ENCODE measurements at places on chromosomes 2 and 18.
A peak's percentile ranks its signal among the peaks of the same experiment; 100 is the strongest.

DNA sequence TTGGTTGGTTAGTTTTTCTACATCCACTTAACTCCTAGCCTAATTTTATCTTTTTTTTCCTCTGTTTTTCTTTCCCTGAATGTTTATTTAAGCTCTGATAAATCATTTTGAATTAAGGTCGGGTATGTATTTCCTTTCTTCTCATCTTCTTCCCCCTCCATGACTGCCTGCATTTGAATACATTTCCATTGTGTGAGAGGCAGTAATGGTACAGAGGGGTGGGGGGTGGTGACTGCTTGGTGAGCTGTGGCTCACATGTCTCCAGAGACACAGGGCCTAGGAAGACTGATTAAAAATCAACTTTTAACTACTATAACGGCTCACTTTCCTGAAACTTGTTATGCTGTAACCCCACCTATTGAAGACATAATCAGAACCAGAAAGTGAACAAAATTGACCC lies 58.0 kb downstream of the NEDD4L start:
- no peak for DNase-seq

- no peak for DNase-seq
Observed at GRCh38 chr2:237253046-237253702, 160.8 kb downstream of the COL6A3 start.

DNA sequence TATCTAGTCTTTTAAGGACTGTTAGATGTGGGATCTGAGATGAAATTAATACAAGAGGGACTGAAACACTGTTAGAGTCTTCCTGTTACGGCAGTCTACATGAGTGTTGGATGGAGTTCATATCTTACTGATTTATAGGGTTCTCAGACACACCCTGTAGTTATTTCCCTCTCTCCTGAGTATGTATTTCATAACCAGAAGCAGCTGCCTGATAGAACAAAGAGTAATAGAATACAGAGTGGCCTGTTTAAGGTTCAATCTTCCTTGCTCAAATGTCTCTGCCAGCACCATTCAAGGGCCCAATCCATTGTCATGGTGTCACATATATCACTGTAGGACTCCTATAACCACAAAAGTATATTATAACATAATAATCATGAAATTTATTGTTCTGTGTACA lies 1229.1 kb upstream of the ACVR2A start:
- DNase-seq = no peak

GRCh38 chr18:59917422-59917821 lies 17.6 kb downstream of the PMAIP1 start:
- DNase-seq = no peak

- no peak for DNase-seq
Observed at GRCh38 chr2:67272195-67272594, 124.9 kb upstream of the ETAA1 start.

DNA sequence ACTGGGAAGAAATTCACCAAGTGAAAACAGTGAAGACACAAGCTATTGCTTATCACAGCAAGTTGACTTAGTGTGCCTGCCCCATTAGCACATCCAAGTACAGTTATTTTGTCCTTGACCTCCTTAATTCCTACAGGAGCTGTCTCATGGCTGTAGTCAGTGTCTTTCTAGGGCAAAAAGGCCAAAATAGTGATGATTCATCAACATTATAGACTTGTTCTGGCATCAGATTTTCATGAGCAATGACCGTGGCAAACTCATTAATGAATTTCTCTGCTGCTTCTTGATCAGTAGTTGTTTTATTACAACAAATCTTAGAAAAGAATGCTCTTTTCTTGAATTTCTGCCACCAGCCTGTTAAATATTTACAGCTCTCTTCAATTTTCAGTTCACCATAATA lies 1169.3 kb upstream of the DDX18 start:
- no peak for DNase-seq

DNA sequence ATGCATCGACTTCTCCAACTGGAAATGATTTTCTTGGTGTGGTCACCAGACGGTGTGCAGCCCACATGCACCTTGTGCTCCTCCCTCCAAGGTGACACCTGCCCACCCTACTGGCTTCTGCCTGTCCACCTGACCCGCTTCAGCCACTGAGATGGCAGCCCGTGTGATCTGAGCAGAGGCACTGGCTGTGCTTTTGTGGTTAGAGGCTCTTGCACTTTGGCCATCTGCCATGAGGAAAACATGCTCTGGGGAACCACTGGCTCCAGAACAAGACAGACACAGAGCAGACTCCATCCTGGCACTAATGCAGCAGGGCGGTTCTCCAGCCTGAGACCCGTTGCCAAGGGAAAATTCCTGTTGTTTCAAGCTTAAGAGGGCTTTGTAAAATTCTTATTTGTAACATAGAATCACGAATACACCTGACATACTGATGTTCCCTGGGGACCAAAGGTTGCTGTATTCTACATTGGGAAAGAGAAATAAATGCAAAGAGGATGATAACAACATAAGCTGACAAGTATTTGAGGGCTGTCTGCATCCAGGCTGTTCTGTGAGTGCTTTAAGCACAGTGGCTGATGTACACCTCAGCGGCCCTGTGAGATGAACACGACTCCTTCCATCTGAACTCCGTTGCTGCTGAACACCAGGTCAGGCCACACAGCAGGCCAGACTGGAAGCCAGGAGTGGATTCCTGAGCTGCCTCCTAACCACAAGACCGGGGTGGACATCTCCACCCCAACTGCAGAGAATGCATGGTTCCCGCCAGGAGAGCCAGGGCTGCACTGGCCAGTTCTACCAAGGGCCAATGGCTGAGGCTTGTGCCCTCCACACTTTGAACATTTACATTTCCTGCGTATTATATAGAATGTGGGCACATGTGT lies 820.4 kb downstream of the GALR1 start:
- no peak for DNase-seq

DNA sequence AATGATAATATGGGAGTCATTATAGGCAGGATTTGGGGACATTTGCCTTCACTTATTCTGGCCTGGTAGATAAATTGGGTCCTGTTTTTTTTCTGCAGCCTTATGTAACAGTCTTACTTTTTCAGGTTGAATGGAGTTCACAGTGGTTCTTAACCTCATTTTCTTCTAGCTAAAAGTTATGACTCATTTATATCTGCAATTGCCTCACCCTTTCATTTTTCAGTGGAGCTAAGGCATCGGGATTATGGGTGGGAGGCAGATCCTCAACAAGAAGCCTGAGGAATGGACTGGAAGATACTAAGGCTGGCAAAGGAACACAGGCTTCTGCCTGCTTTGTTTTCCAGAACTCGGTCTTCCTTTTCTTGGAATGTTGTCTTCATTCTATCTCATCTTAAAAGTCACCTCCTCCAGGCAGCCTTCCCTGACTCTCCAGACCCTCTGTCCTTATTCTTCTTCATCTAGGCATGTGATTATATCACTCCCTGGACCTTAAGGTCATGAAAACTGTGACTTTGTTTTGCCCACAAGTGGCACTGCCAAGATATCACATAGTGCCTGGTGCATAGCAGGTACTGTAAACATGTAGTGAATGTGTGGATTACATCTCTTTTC lies 41.0 kb upstream of the ACSL3 start:
- no peak for DNase-seq

DNA sequence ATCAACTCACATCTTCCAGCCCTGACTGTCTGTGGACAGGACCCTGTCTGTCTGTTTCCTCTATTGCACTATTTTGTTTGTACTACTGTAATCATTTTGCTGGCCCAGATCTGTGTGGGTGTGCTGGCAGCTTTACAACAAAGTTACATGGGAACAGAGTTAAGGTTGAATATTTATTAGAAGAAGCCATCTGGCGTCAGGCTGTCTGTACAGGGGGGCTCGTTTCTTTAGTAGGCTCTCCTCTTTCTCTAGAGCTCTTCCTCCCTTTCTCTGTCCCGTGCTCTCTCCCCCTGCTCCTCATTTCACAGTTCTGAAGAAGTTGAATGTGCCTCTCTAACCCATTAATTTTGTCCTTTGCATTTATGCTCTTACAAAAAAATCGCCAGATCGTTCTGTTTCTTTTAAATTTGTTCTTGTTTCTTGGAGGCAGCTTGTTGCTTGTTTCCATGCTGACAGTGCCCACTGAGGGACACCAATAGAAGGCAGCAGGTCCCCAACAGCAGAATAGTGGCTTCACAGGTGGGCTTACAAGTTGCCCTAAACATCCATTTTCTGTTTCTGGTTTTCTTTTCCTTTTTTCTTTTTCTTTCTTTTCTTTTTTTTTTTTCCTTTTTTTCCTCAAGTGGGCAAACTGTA lies 315.2 kb upstream of the ZEB2 start:
- DNase-seq = no peak

GRCh38 chr18:45554389-45554737 lies 60.9 kb upstream of the SLC14A2 start:
- no peak for DNase-seq

- DNase-seq = no peak
Observed at GRCh38 chr2:193024791-193025190, 830.1 kb upstream of the TMEFF2 start.

DNA sequence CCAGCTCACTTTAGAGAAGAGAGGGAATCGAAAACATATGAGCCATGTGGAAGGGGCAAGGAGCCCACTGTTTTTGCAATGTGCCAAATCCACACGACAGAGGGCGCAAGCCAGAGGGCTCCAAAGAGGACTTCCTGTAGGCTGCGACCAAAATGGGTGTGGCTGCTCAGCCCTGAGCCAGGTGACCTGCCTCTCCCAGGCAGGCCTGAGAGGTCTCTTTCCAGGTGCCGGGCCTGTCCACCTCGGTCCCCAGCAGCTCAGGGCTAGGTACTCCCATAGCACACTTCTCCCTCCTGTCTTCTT lies 153.8 kb downstream of the TTC32 start:
- no peak for DNase-seq

GRCh38 chr18:62209046-62209445 lies 22.0 kb downstream of the RELCH start:
- no peak for DNase-seq

DNA sequence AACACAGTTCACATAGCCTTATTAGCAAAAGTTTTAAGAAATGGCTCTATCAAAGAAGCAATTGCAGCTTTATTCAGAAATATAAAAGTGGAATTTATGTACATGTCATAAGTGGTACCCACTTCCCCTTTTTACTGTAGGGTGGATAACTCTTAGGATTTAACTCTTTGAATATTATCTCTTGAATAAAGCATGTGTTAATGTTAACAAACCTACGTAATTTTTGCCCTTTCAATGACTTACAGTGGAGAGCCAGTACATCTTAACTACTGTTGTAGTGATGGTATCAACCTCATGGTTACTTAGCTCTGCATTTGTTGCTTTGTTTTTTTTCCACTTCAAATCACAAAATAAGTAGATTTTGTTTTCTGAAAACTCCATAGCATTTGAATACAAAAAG lies 8.8 kb downstream of the NABP1 start:
- DNase-seq = no peak

DNA sequence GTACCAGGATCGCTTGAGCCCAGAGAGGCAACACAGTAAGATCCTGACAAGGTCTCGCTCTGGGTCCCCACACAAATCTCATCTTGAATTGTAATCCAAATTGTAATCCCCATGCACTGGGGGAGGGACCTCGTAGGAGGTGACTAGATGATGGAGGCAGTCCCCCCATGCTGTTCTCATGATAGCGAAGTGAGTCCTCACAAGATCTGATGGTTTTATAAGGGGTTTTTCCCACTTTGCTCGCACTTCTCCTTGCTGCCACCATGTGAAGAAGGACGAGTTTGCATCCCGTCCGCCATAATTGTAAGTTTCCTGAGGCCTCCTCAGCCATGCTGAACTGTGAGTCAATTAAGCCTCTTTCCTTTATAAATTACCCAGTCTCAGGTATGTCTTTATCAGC lies 46.0 kb upstream of the SERTAD2 start:
- DNase-seq = no peak

DNA sequence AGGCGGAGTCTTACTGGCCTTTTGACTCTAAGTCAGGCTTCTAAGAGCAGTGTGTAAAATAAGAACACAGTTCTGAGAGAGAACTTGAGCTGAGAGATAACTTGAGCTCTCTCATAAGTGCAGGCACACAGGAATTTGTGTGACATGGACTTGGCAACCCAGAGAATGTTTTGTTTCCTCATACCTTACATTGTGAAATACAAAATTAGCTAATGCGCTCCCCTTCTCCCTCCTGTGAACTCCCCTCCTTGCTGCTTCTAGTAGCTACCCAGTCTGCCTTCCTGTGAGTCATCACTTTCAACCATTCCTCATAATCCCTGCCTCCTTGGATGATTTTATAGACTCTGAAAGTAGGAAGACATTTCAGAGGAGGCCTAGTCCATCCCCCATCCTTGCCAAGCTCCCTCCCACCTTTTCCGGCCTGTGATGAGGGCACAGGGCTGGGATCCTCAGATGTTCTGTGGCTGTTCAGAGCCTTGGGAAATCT lies 22.6 kb downstream of the FER1L5 start:
- peak; percentile 87 for DNase-seq

DNA sequence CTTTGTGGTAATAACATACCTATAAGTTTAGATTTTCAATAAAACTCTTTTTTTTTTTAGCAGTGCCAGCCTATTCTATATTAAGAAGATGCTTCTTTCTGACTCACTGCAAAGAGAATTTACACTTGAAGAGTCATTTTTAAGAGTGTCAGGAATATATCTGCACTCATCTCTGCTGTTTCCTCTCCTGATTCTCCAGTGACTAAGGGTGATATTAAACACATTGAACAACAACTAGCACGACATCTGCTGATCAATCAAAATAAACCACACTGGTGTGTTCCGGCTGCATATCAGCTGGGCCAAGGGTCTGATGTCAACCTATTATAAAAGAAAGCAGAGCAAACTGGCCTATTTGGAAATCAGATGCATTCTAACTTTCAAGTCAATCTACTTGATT lies 15.0 kb downstream of the RAB27B start:
- DNase-seq = no peak
